Stimulated activated CD4-positive, alpha-beta T cell treated with anti-CD3 and anti-CD28 coated beads, Interleukin-1b, Interleukin-23, amount 100 ng/mL, for 4 hours (primary cell): ENCODE measurements at places on chromosomes 7 and 10.

DNA sequence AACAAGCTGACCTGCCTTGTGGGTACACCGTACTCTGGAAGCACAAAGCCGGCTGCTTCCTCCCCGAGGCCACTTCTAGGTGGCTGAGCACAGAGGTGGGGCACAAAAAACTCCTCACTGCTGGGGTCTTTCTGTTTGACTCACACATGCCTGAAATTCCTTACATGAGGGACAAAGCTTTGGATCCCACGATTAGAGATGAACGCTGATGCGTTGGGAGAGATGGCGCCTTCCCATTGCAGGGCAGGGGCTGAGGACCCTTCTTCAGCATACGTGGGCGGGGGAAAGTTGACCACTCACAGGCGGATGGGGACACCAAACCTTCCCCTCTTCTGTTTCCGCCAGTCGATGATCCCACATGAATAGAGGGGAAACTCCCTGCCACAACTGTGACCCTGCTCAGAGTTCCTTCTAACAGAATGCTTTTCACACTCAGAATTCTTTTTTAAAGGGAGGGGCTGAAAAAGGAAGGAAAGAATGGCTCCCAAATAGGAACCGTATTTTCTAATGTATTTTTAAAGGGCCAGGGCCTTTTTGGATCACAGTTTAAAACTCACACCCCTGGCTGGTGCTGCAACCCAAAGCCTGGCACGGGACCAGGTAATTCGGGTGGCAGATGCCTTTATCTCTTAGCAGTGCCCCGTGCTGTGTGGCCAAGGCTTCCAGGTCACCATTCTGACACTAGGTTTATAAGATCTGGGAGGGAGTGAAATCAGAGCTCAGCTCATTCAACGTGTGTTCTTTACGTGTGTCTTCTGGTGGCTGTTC, 134.0 kb downstream of the PRKAG2 start:
- no peak for DNase-seq

GRCh38 chr10:118965096-118965495, 64.4 kb upstream of the NANOS1 start:
- DNase-seq = no peak

GRCh38 chr10:102914781-102915180, 3.3 kb upstream of the CNNM2 start:
- no peak for DNase-seq

- DNase-seq = no peak
Measured at GRCh38 chr7:68474661-68475216, 1123.5 kb upstream of the AUTS2 start.

- DNase-seq = no peak
Measured at GRCh38 chr7:141213226-141213625, 139.4 kb downstream of the TMEM178B start.

DNA sequence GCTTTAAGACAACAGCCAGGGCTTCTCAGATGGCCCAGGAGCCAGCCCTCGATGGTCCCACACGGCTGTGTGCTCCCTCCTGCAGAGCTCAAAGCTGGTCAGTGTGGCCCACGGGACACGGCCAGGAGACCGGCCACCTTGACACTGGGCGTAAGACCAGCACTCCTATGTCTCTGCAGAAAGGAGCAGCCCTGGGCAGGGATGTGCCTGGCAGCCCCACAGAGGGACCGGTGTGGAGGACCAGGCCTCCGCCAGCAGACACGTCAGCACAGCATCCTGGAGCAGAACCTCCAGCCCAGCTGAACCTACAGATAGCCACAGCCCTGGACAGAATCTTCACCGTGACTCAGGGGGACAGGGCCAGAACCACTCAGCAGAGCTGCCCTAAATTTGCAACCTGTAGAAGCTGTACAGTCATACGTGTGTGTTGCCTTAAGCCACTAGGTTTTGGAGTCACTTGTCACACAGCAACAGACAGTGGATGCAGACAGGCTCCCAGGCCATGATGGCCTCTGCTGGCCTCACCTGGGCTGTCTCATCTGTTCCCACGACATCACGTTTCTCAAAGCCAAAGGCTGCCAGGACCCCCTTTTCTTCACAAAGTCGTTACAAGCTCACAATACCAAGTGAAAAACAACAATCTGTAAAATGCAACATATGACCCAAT, 132.4 kb downstream of the DIP2C start:
- no peak for DNase-seq

GRCh38 chr7:70104243-70104642, 506.0 kb downstream of the AUTS2 start:
- DNase-seq = no peak

- DNase-seq = no peak
Measured at GRCh38 chr10:48610585-48611093, 5.8 kb upstream of the ARHGAP22 start.

DNA sequence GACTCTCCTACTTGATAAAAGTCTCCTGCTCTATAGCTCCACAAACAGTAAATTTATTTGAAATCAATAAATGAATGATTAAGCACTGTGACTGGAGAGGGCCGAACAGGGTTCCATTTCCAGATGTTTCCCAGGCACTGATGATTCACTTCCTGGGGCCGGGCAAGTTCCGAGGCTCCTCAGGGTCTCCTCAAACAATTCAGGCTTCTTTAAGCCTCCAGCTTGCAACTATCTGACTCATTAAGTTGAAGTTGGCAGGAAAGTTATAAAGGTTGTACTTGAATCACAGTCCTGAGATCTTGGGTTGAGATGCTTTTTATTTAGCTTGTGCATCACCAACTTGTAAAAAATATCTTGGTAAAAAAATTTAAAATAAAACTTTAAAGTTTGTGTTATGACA, 612.9 kb downstream of the DNAJB6 start:
- no peak for DNase-seq

- no peak for DNase-seq
Measured at GRCh38 chr10:100744136-100744986, 1.0 kb upstream of the PAX2 start.

DNA sequence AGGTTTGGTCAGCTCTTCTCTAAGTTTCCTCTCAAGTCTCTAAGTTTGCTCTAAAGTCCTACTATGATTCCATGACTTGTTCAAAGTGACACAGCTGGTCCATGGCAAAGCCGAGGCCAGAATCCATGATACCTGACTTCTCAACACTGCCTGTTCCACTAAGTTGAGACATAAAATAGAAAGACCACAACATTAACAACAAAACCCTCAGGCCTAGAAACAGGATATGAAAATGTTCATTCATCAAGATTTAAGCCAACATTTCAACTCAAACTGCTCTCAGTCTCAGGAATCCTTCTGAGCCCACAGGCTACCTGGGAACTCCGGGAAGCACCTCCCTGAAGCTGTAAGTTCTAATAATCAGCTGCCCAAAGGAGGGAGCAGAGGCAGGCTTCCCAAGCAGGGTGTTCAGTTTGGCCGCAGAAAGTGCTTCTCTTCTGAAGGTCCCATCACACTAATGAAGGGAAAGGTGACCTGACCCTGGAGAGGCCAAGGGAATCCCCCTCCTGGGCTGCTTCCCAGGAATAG, 62.9 kb downstream of the STK17A start:
- no peak for DNase-seq

GRCh38 chr10:31116226-31116625, 84.6 kb upstream of the ZNF438 start:
- no peak for DNase-seq

- no peak for DNase-seq
Measured at GRCh38 chr10:132589015-132589414, 51.4 kb downstream of the INPP5A start.

GRCh38 chr7:150949564-150949963, 28.6 kb downstream of the KCNH2 start:
- no peak for DNase-seq

GRCh38 chr7:102424129-102424551, 9.2 kb upstream of the ORAI2 start:
- no peak for DNase-seq

DNA sequence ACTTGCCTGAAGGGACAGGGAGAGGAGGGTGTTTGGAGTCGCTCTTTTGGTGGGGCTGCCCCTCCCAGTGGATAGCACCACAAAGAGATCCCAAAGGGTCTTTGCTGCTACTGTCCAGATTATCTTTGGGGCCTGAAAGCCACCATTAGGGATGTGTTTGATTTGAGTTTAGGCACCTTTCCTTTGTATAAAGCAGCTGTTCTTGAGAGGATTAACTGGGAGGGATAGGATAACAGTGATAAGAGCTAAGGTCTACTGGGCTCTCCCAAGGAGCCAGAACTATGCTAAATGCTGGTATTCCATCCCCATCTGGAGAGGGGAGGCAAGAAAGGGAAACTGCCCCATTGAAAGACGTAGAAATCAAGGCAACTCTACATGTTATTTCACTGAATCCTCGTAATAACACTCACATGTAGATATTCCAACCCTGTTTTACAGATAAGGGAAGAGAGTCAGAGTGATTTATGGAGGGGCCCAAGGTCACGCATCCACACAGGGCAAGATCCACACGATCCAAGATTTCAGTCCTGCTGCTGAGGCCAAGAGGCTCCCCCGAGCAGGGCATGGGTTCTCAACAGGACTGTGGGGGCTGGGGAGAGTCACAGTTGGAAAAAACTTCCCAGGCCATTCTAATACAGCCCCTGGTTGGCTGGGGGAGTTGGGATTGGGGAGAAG, 11.1 kb upstream of the TCF7L2 start:
- DNase-seq = no peak

- no peak for DNase-seq
Measured at GRCh38 chr7:118517275-118517674, 292.8 kb downstream of the ANKRD7 start.

GRCh38 chr7:8480527-8480926, 47.1 kb downstream of the NXPH1 start:
- no peak for DNase-seq

DNA sequence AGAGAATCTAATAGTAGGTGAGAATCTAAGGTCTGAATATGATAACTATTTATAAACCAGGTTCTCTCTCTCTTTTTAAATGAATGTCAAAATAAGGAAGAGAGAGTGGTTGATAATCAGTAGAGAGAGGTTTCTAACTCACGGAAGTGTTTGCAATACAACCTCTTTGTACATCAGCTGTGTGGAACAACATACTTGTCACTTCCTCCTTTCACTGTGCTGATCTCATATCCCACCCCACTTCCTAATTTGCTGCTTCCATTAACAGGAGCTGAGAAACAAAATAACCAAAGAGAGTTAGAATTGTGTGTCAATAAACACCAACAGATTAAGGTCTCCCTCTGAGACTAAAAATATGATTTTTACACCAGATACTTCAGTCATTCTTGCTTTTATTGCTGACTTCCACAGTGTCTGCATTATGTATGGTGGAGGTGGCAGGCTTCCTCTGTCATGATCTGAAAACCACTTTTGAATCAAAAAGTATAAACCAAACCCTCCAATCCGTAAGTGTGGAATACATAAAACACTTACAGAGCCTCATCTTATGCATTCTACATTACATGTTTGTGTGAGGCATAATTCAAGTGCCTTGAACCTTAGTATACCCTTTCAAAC, 25.0 kb downstream of the CACUL1 start:
- DNase-seq = no peak

DNA sequence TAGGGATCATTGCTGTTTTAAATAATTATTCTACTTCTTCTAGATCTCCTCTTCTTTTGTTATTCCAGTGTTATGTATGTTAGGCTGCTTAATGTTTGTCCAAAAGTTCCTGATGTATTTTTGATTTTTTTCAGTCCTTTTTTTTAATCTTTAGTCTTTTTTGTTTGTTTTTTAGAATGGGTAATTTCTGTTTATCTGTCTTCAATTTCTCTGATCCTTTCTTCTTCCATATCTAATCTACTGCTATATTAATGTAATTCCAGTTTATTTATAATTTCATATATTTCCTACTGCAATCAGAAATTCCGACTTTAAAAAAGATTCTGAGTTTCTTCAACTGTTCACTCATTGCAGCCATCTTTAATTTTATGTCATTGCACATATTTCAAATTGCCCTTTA, 452.8 kb upstream of the POT1 start:
- no peak for DNase-seq

- no peak for DNase-seq
Measured at GRCh38 chr10:98287321-98287720, 19.3 kb upstream of the LOXL4 start.

DNA sequence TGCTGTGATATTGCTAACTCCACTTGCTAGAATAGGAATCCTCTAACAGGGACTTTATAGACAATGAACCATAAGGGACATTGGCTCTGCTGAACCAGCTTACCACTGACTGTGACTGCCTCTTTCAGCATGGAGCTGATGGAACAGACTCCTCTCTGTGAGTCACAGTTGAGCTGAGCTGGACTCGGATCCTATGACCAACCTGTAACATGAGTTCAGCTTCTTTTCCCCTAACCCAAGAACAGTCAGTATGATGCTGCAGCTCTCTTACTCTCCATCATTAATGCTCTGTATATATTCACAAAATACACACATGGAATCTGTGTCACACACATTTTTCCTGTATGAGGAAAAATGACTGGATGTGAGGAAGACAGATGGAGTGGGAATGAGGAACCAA, 177.9 kb upstream of the BET1 start:
- no peak for DNase-seq

DNA sequence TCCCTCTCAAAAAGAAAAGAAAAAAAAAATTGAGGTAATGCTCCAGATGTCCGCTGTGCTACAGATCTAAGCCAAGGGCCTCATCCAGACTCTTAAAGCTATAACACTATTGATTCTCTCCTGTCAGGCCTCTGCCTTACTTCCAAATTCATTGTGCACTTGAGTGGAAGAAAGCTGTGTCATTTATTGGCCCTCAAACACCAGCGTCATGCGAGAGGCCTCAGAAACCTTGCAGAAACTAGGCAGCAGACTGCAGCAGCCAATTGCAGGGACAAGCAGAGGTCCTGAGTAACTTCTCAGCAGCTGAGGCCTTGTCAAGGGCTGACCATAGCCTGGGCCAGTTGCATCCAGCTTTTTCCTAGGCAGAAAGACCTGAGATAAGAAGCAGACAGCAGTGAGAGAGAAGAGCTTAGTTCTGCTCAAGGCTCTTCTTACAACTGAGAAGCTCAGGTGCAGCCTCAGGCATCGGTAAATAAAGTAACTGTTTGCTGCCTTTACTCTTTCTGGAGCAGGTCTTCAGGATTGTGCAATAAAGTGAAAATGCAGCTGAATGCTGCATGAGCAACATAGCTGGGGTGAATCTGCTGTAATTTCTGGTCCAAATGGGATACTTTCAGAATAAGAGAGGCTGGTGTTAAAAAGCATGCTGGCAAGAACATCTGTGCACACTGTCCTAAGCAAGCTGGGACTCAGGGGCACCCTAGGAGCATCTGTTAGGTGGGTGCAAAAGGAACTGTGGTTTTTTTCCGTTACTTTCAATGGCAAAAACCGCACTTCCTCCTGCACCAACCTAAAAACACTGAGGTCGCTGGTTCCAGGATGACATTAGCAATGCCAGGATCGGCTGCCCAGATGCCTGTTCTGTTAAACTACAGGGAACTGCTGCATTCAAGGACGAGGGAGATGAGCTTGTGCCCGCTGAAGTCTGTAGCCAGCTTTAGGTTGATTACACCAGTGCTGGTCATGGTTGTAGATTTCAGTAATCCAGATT, 181.8 kb upstream of the PFKP start:
- DNase-seq = no peak

DNA sequence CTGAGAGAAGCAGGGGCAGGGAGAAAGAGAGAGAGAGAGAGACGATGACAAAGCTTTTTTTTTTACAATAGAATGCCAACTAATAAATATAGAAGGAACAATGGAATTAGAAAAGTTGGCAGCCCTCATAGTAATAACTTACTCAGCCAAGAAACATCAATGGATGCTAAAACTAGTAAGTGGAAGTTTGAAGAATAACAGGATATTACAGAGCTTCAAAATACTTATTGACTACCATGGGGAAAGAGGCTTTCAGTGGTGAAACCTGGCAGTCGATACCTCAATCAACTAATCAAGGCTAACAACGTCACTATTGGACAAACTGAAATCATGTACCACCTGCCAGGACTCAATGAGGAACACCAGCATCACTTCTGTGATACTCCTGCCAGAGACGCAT, 100.5 kb upstream of the LRRC4 start:
- DNase-seq = no peak

GRCh38 chr7:149321978-149322541, 60.1 kb downstream of the ZNF783 start:
- DNase-seq = no peak
